Small intestine (tissue), 16 donors: ENCODE measurements at places on chromosomes 4 and X. TPM values are rescaled to one million over a fixed set of nuclear protein-coding genes. Genes with fewer than 3 reads are reported as not detected.
A peak's percentile ranks its signal among the peaks of the same experiment; 100 is the strongest.

EFHC2 gene
- polyA plus RNA-seq = 0.78 TPM

NDNF gene
- 0.54 TPM for polyA plus RNA-seq

GRCh38 chrX:96433409-96434077, 251.1 kb upstream of the DIAPH2 start:
- no peak for DNase-seq

DNA sequence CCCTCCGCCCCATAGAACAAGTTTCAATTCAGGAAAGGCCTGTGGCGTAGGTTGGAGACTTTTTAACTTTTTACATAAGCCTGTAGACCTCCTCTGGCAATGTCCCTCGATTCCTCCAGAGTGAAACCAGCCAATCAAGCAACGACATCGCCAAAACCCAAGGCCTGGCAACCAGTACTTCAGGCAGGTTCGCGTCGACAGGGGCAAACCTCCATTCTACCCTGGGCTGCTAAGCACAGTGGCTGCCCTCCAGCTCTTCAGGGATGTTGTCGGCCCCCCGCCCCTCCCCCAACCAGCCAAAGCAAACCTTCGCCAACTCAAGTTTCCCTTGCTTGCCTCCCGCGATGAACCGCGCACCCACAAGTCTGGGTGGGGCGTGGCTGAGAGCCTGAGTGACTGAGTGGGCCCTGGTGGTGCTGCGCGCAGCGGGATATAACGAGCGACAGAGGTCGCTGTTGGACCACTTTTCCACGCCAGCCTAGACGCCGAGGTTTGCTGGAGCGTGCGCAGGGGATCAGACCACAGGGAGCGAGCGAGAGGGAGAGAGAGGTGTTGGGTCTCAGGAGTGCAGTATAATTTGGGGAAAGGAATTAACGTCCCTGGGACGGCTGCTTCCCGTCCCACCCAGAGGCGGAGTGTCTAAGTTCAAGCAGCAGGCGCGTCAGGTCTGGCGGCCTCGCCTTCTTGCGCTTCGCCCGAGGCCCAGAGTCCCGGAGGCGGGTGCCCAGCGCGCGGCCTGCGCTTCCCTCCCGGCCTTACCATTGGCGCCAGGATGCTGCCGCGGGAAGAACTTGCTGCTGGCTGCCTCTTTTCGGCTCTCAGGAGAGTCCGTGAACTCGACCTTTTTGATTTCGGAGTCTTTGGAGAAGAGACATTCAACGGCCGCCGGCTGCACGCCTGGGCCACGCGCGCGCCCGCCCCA, 9.0 kb upstream of the PITX2 start:
- DNase-seq = peak; percentile 81

- peak; percentile 85 for DNase-seq
Measured at GRCh38 chr4:157220371-157220881, at the start of gene GRIA2. Gene GRIA2 (plus strand): TSS chr4:157220728. CDS start chr4:157221043, 315 bp downstream.

DNA sequence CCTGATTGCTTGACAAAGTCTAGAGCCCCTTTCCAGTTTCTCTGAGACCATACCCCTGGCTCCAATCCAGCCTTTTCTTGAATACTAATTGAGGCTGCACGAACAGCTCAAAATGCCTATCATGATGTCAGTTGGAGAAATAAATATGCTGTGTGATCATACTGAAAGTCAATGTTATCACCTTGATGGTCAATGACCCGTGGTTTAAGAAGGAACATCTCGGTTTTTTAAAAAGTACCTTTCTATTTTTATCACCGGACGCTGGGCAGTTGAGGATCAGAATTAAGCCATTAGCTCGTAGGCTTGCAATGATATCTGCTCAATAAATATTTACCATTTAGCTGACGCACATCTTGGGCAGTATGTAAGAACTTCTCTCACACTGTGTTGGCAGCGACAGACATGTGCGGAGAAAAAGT, 852 bp upstream of the WDR44 start:
- no peak for DNase-seq

FGD1 gene
- 0.81 TPM for polyA plus RNA-seq
